Gastrocnemius medialis (tissue), 4 donors: ENCODE measurements at places on chromosomes 3 and 15. TPM values are rescaled to one million over a fixed set of nuclear protein-coding genes. Genes with fewer than 3 reads are reported as not detected.
A peak's percentile ranks its signal among the peaks of the same experiment; 100 is the strongest.

The ROBO2 gene
- total RNA-seq, result 0.07 TPM

The RBMS3 gene
- 16.1 TPM for total RNA-seq

The GPR171 gene
- 0.56 TPM for total RNA-seq

The MME gene
- total RNA-seq, result 95.4 TPM

The RTP1 gene
- total RNA-seq, result not detected

The CCDC54 gene
- total RNA-seq, result not detected

The MESP1 gene
- 5.7 TPM for total RNA-seq

The TMC3 gene
- not detected for total RNA-seq

The SV2B gene
- total RNA-seq, result 0.89 TPM

The RPS27L gene
- total RNA-seq, result 96.1 TPM

The MRAS gene
- 67.3 TPM for total RNA-seq

GRCh38 chr3:129595544-129596193 is 10.8 kb downstream of the PLXND1 start:
- H3K27ac ChIP-seq, result peak overlapping the region; percentile 80
- peak overlapping the region; percentile 22 for H3K4me3 ChIP-seq
- no peaks in the 10 kb centered on the region for H3K27me3 ChIP-seq
- H3K4me1 ChIP-seq, result peaks cover 76% of the 10 kb centered on the region
- H3K36me3 ChIP-seq, result no peaks in the 10 kb centered on the region

DNA sequence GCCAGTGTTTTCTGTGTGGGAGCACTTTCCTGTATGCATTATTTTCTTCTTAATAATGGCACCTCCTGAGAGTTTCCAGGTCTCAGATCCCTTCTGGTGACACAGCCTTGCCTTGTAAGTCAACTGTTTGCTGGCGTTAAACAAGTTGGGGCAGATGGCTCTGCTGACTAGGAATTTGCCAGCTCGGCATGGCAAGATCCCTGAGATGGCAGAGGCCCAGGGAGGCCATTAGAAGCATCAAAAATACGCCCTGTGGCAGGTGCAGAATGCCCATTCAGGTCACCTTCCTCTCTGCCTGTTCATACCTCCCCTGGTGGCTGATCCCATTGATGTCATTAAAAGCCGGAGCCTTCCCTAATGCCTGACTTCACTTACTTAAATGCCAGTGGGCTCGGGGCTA is 320.9 kb upstream of the CTDSPL start:
- H3K4me1 ChIP-seq, result peaks cover 49% of the 10 kb centered on the region
- no peak overlapping the region for H3K27ac ChIP-seq
- no peak overlapping the region for H3K4me3 ChIP-seq
- peak; percentile 74 for DNase-seq
- no peaks in the 10 kb centered on the region for H3K27me3 ChIP-seq

DNA sequence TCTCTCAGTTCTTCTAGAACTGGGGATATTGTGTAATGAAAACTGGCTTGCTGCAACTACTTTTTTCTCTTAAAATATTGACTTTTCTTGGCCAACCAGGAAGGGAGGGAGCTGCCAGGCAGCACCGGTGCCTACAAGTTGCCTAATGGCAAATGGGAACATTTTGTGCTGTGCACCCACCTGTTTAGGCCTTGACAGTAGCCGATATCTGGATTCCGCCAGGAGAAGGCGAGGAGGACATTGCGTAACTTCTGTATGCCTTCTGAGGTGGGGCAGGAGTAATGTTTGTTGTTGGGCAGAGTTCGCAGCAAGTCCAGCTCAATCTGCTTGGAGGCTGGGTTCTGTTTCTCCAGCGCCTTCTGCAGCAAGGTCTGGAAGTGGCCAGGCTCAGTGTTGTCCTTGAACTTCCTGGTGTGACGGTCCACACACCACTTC is 64.9 kb downstream of the TBC1D2B start:
- H3K27ac ChIP-seq, result peak overlapping the region; percentile 46
- H3K27me3 ChIP-seq, result no peaks in the 10 kb centered on the region
- peaks cover 12% of the 10 kb centered on the region for H3K4me1 ChIP-seq
- DNase-seq, result peak; percentile 88

DNA sequence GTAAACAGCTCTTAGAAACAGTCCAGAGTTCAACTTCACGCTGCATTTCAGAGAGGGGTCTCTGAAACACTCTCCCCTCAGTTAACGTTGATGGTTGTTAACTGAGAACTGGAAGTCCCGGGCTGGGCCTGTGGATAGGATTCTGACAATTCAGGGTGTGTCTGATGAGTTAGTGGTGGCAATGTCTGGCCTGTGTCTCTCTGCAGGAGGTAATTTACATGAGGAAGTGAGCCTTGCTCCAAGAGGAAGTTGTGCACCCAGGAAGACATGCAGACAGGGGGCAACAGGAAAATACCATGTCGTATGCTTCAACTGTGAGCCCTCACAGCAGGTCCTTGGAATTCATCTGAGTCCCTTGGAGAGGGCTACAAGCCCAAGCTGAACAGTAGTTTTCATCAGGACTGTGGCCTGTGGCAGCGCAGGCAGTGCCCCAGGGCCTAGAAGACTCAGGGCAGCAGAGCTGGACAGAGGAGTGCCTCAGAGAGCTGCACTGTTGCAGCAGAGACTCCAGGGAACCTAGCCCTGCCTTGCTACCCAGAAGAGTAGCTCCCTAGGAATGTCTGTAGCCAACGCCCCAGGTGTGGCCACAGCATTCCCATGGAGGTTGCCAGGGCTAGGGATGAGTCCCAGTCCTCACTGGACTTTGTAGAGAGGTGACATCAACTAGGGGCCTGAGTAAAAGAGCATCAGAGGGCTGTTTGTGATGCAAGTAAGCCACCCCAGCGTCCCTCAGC is 104.6 kb upstream of the SELENOK start:
- H3K36me3 ChIP-seq, result no peaks in the 10 kb centered on the region
- no peak overlapping the region for H3K4me3 ChIP-seq
- no peak overlapping the region for H3K27ac ChIP-seq
- H3K27me3 ChIP-seq, result no peaks in the 10 kb centered on the region
- no peak for DNase-seq
- no peaks in the 10 kb centered on the region for H3K4me1 ChIP-seq

- H3K4me3 ChIP-seq, result no peak overlapping the region
- DNase-seq, result no peak
- no peaks in the 10 kb centered on the region for H3K4me1 ChIP-seq
- H3K27me3 ChIP-seq, result no peaks in the 10 kb centered on the region
- no peak overlapping the region for H3K27ac ChIP-seq
These were observed 7.3 kb downstream of the TADA3 start for GRCh38 chr3:9784965-9785364.

- no peaks in the 10 kb centered on the region for H3K4me1 ChIP-seq
- no peak overlapping the region for H3K4me3 ChIP-seq
- H3K27me3 ChIP-seq, result no peaks in the 10 kb centered on the region
- no peak for DNase-seq
- no peaks in the 10 kb centered on the region for H3K36me3 ChIP-seq
These were observed 84.8 kb upstream of the WNT5A start for GRCh38 chr3:55571913-55572312.

GRCh38 chr3:149004622-149005021 is 13.3 kb downstream of the GYG1 start:
- no peak overlapping the region for H3K4me3 ChIP-seq
- no peaks in the 10 kb centered on the region for H3K36me3 ChIP-seq

- H3K4me3 ChIP-seq, result no peak overlapping the region
- H3K27me3 ChIP-seq, result no peaks in the 10 kb centered on the region
- H3K4me1 ChIP-seq, result peaks cover 14% of the 10 kb centered on the region
- no peak overlapping the region for H3K27ac ChIP-seq
- no peak for DNase-seq
These were observed 606.6 kb downstream of the RBMS3 start for GRCh38 chr3:29887451-29887850.

DNA sequence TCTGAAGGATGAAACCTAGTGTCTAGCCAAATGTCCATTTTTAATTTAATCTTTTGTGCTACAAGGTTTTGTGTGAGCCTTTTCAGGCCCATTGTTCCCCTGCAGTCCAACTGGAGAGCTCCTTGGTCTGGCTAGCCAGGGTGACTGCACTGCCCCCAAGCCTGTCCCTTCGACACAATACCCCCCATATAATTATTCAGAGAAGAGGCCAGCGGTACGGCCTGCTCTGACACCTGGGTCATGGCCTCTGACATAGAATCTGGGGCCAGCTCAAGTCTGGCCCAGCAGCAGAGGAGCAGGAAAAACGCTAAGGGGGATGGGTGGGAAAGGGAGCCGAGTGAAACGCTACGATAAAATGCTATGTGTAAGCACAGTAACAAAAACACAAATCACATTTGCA is 64.2 kb upstream of the PYGO1 start:
- H3K4me3 ChIP-seq, result no peak overlapping the region
- H3K27ac ChIP-seq, result no peak overlapping the region
- H3K27me3 ChIP-seq, result no peaks in the 10 kb centered on the region
- DNase-seq, result no peak
- H3K36me3 ChIP-seq, result no peaks in the 10 kb centered on the region

GRCh38 chr15:55401786-55402246 is 6.3 kb downstream of the CCPG1 start:
- H3K36me3 ChIP-seq, result no peaks in the 10 kb centered on the region
- H3K27ac ChIP-seq, result peak overlapping the region; percentile 74
- DNase-seq, result no peak
- no peak overlapping the region for H3K4me3 ChIP-seq
- no peaks in the 10 kb centered on the region for H3K27me3 ChIP-seq

- H3K36me3 ChIP-seq, result no peaks in the 10 kb centered on the region
- no peak overlapping the region for H3K4me3 ChIP-seq
- H3K4me1 ChIP-seq, result no peaks in the 10 kb centered on the region
- no peak for DNase-seq
These were observed 3.5 kb upstream of the MUC4 start for GRCh38 chr3:195815169-195815771.

DNA sequence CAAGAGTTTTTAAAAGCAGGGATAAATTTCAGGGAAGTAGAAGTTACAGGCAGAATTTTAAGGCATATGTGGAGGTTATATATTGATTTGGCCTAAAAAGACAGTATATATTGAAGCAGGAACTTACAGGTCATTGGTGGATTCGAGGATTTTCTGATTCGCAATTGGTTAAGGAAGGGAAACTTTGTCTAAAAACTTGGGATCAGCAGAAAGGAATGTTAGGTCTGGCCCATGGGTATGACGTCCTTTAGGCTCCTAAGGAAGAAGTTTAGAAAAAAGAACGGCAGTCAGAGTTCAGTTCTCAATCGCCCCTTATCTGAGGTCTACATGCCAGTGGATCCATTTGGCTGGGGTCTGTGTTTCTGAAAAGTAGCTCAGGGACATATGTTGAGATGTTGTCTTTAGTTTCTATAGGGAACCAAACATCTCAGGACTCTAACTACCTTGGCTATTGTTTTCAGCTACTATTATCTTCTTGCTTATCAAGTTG is 33.2 kb upstream of the ACP3 start:
- no peak for DNase-seq
- no peak overlapping the region for H3K4me3 ChIP-seq
- no peaks in the 10 kb centered on the region for H3K27me3 ChIP-seq

GRCh38 chr3:194277104-194277785 is 73.9 kb downstream of the CPN2 start:
- peaks cover 35% of the 10 kb centered on the region for H3K4me1 ChIP-seq
- DNase-seq, result peak; percentile 88
- H3K27ac ChIP-seq, result peak overlapping the region; percentile 78
- no peaks in the 10 kb centered on the region for H3K27me3 ChIP-seq
- H3K4me3 ChIP-seq, result no peak overlapping the region

DNA sequence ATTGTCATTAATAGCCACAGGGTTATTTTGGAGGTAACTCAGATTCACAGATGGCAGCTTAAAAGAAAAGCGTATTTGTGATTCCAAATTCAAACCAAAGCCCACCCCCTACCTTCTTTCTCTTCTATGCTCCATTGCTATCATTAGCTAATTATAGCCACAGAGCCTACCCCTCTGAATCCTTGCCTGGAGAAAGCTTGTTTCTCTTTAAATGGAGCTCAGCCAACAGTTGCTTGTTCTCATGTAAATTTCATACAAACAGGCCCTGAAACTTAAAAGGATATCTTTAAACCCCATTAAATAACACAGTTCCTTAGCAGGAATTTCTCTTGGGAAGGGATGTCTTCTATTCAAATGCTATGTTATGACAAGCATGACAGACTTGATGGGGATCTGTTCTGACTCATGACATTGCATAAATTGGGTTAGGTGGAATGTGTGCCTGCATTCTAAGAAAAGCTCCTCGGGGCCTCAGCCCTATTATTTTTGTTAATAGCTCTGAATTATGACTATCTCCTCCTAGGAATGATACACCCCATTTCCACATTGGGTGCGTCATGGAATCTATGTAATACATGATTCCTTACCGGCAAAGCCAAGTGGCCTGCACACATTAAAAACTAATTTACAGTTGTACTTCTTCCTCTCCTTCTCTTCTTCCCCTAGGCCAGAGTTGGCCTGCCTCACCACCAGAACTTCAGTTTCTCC is 265.8 kb downstream of the TAFA4 start:
- H3K4me1 ChIP-seq, result no peaks in the 10 kb centered on the region
- no peaks in the 10 kb centered on the region for H3K27me3 ChIP-seq
- DNase-seq, result no peak
- no peak overlapping the region for H3K27ac ChIP-seq
- H3K36me3 ChIP-seq, result no peaks in the 10 kb centered on the region

DNA sequence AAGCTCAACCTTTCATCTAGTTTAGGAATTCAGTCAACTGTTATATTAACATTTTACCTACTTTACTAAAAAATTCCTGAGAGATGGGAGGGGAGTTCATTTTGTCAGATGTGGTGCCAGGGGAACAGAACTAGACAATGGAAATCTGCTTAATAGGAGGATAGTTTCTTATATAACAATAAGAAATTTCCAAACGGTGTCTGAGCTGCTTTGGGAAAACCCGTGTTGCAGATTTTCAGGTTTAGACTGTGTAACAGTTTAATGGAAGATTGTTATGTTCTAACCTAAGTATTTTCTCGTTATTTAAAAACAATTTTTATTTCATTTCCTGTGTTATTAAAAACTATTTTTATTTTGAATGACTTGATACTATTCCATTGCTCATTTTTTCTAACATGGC is 19.3 kb downstream of the IQGAP1 start:
- no peaks in the 10 kb centered on the region for H3K36me3 ChIP-seq
- H3K4me3 ChIP-seq, result no peak overlapping the region
- no peaks in the 10 kb centered on the region for H3K27me3 ChIP-seq

- no peak for DNase-seq
- H3K27ac ChIP-seq, result no peak overlapping the region
- no peaks in the 10 kb centered on the region for H3K27me3 ChIP-seq
- no peaks in the 10 kb centered on the region for H3K36me3 ChIP-seq
- H3K4me1 ChIP-seq, result no peaks in the 10 kb centered on the region
These were observed 141.0 kb upstream of the HACD2 start for GRCh38 chr3:123725652-123726400.

- no peak for DNase-seq
- H3K36me3 ChIP-seq, result no peaks in the 10 kb centered on the region
- peaks cover 35% of the 10 kb centered on the region for H3K4me1 ChIP-seq
- H3K27ac ChIP-seq, result no peak overlapping the region
- H3K4me3 ChIP-seq, result no peak overlapping the region
These were observed 44.8 kb downstream of the PDE8A start for GRCh38 chr15:85026304-85027032.

DNA sequence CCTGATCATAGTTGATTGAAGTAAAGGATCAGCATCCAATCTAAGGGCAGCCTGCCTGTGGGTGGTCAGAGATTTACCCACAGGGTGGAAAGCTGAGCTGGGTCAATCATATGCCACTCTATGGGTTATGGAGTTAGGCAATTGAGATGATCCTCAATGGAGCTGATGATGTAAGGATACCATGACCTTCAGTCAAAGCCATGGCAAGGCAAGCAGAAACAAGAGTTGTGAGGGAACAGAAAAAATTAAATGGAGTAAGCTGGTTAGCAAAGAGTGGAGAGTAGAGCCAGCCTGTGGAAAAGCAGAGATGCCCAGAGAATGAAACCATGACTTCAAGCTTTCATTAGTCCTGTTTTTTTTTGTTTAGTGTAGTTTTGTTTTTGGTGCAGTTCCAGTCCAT is 5.7 kb upstream of the IQGAP1 start:
- no peak for DNase-seq
- H3K27ac ChIP-seq, result no peak overlapping the region
- peaks cover 4% of the 10 kb centered on the region for H3K4me1 ChIP-seq
- no peaks in the 10 kb centered on the region for H3K27me3 ChIP-seq
- no peaks in the 10 kb centered on the region for H3K36me3 ChIP-seq
